ENCODE measurements at places on chromosomes 3 and 15.

- DNase-seq, result no peak
Measured at GRCh38 chr15:67183443-67184169, 70.9 kb downstream of the AAGAB start.

DNA sequence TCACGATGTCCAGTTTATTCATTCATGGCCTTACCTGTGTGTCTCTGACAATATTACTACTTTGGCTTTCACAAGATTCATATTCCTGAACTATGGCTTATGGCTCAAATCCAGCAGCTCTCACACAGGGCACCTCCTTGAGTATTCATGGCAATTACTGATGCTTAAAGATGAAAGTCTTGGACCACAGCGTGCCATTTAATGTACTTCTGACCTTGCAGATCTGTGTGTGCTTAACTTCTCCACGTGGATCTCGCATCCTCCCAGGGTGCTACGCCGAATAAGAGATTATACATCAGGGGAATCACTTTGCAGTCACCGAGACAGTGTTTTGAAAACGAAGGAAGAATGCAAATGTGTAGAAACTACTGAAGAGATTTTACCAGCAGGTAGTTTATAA, 147.5 kb downstream of the TNIK start:
- DNase-seq, result no peak

DNA sequence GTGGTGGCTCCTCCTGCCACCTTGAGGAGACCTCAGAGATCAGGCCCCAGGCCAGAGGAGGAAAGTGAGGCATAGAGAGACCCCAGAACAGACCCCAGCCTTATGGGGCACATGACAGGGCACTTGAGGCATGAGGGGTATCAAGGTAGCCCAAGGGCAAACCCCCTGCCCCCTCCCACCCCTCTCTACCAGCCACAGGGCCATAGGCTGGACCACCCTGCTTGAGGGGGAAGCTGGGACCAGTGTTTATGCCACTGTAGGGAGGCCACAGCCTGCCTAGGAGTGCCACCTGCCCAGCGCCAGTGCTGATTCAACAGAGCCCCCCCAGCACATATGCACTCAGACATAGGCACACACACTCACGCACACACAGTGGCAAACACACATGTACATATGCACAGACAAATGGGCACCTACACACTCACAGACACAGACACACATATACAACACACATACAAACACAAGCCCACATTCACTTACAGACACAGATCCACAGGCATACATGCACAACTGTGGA, 10.3 kb downstream of the MYL3 start:
- DNase-seq, result no peak

- no peak for DNase-seq
Measured at GRCh38 chr3:164537485-164537884, 540.8 kb downstream of the SI start.

GRCh38 chr15:74228723-74229081, 7.4 kb upstream of the CCDC33 start:
- no peak for DNase-seq

- no peak for DNase-seq
Measured at GRCh38 chr15:77038312-77039216, 32.3 kb downstream of the TSPAN3 start.

DNA sequence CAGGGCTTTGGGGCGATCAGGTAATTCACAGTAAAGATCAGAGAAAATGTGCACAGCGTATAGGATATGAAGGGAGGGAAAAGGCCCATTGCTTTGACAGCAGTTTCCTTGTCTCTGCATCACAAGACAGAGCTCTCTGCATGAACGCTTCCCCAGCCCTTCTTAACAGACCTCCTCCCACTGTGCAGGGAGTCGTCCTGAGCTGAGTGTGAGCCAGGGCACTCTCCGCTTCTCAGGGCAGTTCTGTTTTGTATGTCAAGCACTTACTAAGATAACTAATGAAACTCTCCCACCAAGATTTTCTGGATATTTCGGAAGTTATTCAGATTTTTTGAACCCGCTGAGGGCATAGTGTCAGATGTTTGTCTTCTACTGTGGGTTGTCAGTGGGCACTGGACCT, 105.8 kb upstream of the C15orf61 start:
- DNase-seq, result no peak

DNA sequence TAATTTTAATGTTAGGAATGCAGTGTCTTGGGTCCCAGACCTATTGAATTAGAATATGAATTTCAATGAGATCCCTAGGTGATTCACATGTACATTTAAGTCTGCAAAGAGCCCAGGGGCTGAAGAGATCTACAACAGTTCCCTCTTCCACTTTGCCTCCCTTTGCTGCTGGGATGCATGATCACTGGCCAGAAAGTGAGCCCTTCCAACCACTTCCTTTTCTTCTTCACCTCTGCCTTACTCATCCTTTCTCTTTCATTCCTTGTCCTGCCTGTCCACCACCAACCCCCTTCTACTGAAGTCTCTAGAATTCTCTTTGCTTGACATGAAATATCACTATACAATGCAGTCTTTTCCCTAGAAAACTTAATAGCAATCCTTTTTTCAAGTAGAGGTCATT, 222.4 kb upstream of the LRIG1 start:
- no peak for DNase-seq

DNA sequence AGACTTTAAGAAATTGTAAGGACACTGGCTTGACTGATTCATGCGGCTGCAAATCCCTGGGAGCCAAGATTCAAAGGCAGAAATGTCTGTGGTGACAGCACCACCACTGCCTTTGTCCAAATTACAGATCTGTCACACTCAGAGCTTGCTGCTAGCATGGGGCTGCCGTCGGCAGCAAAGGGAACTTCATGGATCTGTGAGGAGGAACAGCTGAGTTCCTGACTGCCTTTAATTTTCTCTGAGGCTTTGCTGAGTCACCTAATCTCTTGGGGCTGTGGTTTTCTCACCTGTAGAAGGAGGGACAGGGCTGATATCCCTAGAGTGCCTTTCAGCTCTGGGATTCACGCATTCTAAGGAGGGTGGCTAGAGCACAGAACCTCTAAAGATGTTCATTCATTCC, 4.1 kb upstream of the PAK6 start:
- no peak for DNase-seq

DNA sequence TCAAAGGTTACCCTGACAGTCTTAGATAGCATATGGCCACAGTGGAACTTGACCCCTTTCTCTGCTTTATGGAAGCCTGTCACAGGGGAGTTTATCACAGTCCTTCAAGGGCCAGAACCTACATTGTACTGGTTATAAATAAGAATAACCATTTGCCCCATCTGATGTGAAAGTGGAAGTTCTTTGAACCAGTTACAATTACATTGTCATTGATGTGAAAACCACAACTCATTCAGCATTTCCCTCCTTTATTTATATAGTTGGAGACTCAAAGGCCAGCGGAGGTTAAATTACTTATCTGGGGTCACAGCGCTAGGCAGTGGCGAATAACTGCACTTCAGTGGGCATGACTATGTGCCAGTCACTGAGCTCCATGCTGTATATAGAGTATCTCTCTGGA, 60.5 kb upstream of the TBC1D5 start:
- DNase-seq, result no peak

GRCh38 chr15:100785181-100786138, 94.2 kb upstream of the ALDH1A3 start:
- DNase-seq, result no peak

DNA sequence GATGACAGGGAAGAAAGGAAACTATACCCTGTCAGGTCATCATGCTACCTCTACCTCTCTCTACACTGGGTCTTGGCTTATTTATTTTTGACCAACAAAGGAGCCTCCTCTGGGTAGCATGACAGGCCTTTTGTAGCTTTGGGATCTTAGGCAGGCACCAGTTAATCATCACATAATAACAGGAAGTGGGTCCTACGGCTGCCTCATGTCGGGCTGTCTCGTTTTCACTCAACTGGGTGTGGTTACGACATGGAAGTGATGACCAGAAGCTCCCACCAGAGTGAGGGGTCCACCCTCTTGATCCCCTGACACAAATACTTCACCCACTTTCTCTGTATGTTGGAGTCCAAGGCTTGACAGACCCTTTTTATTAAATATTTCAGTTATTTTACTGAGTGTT, 105.3 kb downstream of the CD47 start:
- DNase-seq, result no peak

DNA sequence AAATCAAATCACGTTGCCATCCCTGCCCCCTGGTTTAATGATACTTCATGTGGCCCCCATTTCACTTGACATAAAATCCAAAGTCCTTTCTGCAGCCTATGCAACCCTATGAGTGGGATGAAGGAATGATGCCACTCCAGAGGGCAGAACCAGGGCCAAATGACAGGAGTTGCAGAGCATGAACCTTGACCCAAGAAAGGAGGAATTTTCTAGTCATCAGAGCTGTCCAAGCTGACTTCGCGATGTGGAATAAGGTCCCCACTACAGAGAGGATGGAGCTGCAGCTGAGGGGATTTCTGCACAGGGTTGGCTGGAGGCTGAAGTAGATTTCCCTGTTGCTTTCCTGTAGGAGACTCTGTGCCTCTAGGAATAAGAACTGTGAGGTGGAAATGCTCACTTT, 15.8 kb upstream of the EPHB3 start:
- DNase-seq, result no peak

- no peak for DNase-seq
Measured at GRCh38 chr3:49724586-49724985, 835 bp upstream of the GMPPB start.

- no peak for DNase-seq
Measured at GRCh38 chr3:186381424-186382216, 19.6 kb upstream of the DGKG start.

GRCh38 chr15:51368307-51368706, 26.9 kb downstream of the GLDN start:
- no peak for DNase-seq

DNA sequence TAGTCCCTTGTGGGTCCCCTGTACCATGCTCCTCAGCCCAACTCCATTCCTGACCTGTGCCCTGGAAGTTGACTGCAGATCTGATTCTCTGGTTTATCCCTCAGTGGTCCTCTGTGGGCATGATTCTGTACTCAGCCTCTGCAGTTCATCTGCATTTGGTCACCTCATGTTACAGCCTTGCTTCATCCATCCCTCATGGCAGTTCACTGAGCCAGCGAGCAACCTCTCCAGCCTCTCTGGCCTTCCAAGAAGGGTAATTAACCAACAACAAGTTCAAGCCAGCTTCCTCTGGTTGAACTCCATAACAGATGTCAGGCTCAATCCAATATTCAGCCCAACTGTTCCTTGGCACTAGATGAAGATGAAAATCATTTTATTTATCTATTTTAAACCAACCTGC, 509.5 kb downstream of the NTRK3 start:
- DNase-seq, result no peak

GRCh38 chr3:170614214-170614966, 28.5 kb upstream of the SLC7A14 start:
- no peak for DNase-seq

- no peak for DNase-seq
Measured at GRCh38 chr15:62118520-62119226, 46.4 kb downstream of the C2CD4B start.

DNA sequence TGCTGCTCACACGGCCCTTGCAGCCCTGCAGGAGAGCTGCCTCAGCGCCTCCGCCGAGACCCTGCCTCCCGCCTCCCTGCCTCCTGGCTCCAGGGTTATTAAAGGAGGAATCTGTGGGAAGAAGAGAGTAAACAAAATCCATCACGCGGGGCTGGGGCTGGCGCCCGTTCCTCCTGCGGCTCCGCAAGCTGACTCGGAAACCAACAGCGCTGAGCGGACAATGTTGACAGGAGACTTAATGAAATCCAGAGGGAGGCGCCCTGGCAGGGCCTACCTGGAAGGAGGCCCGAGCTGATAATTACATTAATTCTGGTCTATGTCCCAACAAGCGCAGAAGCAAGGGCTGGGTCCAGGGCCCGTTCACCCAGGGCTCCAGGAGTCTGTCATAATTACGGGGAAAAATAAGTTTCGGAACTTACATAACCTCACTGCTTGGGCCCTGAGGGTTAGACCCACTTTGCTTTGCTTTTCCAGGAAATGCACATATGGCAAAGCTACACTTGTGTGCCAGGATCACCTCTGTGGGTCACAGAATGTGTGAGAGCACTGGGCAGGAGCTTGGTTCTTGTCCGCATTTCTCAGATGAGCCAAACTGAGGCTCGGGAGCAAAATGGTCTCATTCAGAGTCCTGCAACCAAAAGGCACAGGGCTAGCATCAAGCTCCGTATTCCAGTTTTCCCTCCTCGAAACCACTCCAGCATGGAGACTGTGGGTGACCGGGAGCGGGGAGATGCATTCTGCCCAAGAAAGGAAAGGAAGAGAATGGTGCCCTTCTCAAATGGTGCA, 43.8 kb upstream of the SLC6A6 start:
- DNase-seq, result no peak

DNA sequence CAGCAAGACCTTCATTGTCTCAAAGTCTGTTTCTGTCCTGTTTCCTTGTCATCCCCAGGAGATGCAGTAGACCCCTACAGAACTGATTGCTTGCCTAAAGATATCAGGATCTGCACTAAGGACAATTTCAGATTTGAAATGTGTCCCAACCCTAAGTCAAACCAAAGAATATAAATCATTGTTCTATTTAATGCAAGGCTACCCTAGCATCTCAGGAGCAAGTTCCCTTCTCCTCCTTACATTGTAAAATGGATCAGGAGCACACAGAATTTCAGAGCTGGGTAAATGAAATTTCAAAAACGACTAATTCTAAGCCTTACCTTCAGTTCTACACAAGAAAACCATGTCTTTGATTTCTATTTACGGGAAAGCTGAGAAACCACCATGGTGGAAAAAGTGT, 360.9 kb upstream of the KCNH8 start:
- DNase-seq, result no peak

- DNase-seq, result no peak
Measured at GRCh38 chr15:42591238-42591934, 16.0 kb downstream of the STARD9 start.

- no peak for DNase-seq
Measured at GRCh38 chr3:53493595-53493962, 832 bp upstream of the CACNA1D start.

- no peak for DNase-seq
Measured at GRCh38 chr3:169199283-169199682, 464.2 kb downstream of the MECOM start.

- no peak for DNase-seq
Measured at GRCh38 chr3:141333836-141334626, 34.3 kb upstream of the ZBTB38 start.

DNA sequence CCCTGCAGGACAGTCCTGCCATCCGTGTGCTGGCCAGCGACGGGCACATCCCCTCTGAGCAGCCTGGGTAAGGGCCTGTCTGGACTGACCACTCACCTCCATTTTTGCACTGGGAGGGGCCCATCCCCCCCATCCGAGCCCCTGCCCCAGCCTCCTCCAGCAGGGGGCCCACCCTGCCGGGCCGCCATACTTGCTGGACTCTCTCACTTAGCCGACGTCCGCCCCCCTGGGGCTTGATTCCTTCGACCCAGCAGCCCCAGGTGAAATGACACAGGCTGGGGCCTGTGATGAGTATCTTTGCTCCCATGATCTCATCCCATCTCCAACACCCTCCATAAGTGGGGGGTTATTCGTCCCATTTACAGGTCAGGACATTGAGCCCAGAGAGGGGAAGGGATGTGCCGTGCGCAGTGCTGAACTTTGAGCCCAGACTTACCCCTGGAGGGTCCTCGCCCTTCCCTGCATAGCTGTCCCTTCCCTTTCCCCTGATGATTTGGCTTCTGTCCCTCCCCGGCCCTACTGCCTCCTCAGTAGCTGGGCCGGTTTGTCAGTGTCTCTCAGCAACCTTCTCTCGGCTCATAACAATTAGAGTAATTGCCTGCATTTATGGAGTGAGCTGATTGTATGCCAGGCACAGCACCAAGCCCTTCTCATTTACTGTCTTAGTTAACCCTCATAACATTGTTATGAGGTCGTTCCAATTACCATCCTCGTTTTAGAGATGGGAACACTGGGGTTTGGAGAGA, 4.2 kb downstream of the LMAN1L start:
- no peak for DNase-seq

GRCh38 chr3:125292015-125292414, 79.5 kb upstream of the SLC12A8 start:
- DNase-seq, result no peak

- DNase-seq, result no peak
Measured at GRCh38 chr15:70669966-70670658, 93.2 kb downstream of the UACA start.

Measured in KG1 (cell line).